ENCODE measurements at places on chromosomes 7 and 10.

- no peak for DNase-seq
Observed at GRCh38 chr10:3549118-3549517, 235.9 kb downstream of the KLF6 start.

DNA sequence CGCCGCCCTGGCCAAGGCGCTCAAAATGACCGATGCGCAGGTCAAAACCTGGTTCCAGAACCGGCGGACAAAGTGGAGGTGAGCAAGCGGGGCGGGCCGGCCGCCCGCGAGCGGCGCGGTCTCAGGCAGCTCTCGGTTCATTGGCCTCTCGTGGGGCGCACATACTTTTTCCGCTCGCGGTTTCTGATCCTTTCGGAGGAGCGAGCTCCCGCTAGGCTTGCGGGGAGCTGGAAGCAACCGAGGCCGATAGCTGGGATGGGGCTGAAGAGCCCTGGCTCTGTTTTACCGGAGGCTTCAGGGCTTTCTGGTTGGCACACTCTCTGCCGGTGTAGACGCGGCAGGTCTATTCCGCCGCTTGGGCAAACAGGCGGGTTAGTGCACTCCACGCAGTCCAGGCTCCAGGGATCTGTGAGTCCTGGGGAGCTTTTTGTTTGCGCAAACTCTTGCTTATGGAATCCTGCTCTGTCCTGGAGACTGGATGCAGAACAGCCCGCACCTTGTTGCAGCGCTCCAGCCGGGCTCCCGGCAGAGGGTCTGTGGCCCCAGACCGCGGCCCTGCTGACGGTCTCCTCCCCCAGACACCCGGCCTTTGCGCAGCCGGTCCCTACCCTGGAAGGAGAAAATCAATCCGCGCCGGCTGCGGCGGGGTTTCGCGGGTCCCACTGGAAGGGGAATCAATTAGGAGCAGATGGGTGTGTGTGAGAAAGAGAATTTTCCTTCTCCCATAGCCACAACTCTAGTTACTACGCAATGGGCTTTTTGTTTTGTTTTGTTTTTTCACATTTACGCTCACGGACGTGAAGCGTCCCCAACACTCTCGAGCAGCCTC is 3.4 kb downstream of the TLX1 start:
- no peak for DNase-seq

DNA sequence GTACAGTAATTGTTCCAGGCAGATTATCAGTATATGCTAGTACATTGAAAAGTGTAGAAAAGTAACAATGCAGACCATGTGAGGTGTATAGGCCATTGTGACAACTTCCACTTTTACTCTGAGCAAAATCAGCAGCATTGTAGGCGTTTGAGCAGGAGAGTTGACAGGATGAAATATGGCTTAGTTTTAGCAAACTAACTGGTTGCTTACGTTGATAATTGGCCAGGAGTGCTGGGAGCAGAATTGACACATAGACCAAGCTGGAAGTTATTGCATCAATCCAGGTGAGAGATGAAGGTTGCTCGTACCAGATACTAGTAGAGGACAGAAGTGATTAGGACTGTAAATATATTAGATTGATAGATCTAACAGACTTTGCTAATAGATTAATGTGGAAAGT is 46.0 kb downstream of the LCOR start:
- no peak for DNase-seq

- no peak for DNase-seq
Observed at GRCh38 chr10:107033799-107034422, 130.6 kb downstream of the SORCS1 start.

- DNase-seq, result peak; percentile 59
Observed at GRCh38 chr7:5679813-5680473, 101.5 kb downstream of the RNF216 start.

DNA sequence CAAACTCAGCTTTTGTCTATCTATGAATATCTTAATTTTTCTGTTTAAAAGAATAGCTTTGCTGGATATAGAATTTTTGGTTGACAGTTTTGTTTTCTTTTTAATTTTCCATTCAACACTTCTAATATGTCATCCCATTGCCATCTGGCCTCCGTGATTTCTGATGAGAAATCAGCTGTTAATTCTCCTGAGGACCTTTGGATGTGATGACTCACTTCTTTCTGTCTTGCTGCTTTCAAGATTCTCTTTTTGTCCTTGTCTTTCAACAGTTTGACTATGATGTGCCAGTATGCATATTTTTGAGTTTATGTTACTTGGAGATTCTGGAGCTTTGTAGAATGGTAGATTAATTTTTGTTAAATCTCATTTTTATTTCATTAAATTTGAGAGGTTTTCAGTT is 38.4 kb downstream of the ZNF518A start:
- DNase-seq, result no peak

DNA sequence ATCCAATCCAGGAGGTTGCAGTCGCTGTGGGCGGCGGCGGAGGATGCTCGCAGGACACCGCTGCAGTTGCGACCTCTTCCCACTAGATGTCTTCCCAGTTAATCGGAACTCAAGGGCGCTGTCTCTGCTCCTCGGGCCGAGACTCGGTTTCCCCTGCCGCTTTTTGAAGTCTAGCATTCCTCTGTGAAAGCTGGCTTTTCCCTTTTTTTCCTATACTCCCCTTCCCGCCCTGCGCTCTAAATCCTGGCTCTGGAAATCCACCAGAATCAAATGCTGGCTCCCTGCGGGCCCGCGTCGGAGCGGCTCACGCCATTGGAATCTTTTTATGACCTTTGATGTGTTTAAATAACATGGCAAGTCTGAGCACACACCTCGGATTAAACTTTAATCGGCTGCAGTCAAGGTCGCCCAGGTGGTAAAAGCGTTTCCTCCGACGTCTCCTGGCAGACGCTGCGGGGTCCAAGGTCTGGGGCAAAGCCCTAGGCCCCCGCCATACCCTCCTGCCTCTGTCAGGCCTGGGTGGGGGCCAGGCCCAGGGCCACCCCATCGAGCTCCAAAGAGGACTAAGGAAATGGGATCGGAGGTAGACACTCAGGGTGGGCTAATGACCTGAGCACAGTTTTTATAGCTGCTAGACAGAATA is 10.7 kb upstream of the HOXA13 start:
- no peak for DNase-seq

- no peak for DNase-seq
Observed at GRCh38 chr10:102602272-102603045, 41.8 kb upstream of the TRIM8 start.

GRCh38 chr10:47195274-47195885 is 104.6 kb upstream of the GDF10 start:
- no peak for DNase-seq

GRCh38 chr10:43772171-43772570 is 123.5 kb upstream of the ZNF32 start:
- DNase-seq, result no peak

GRCh38 chr10:48271047-48271730 is 3.3 kb downstream of the FRMPD2 start:
- DNase-seq, result no peak

DNA sequence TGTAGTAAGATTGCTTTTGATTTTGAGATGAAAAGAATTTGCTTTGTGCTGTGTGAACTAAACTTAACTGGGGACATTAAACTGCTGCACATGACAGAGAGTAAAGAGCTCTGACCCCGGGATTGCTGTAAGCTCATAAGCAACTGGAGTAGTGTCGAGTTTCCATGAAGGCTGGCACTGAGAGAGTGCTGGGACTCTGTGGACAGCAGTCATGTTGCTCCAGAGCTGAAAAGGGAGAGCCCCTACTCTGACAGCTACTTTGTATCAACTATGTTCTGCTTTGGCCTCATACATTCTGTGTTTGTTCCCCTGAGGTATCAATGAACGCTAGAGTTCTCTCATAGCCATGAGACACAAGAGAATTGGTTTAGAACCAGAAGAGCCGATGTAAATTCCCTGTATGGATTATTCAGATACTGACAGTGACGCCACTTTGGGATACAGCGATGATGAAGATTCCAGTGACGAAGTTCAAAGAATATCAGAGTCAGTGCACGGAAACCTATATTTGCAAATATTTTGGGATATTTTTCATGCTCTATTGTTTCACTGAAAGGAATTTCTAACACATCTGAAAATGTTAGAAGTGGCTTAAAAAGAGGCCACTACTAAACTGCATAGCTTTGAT is 185.9 kb upstream of the DKK1 start:
- DNase-seq, result no peak

GRCh38 chr10:126177417-126178030 is 210.8 kb downstream of the ADAM12 start:
- no peak for DNase-seq

DNA sequence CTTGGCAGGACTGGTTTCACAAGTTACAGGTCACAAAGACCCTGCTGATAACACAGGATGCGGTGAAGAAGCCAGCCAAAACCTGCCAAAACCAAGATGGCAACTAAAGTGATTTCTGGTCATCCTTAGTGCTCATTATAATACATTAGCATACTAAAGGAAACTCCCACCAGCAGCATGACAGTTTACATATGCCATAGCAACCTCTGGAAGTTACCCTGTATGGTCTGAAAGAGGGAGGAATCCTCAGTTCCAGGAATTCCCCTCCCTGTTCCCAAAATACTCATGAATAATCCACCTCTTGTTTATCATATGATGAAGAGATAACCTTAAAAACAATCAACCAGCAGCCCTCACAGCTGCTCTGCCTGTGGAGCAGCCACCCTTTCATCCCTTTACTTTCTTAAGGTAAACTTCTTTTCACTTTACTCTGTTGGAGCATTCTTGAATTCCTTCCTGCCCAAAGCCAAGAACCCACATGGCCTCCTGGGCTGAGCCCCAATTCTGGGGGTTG is 21.9 kb downstream of the DPY19L1 start:
- no peak for DNase-seq

DNA sequence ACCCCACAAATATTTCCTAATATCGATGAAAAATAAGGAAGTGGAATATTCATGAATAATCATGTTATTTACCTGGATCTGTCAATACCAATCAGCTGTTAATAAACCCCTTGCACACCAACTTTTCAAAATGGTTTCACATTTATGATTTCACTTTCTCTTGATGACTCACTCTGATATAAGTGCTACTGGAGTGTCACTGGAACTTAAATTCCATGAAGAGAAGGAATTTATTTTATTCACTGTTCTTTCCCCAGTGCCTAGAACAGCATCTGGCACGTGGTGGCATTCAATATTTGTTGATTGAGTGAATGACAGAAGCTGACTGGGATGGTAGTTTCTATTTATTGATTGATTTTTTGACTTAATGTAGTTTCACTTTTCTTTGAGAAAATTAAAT is 3.5 kb upstream of the ENO4 start:
- no peak for DNase-seq

GRCh38 chr10:7243139-7243538 is 167.7 kb downstream of the SFMBT2 start:
- DNase-seq, result no peak

DNA sequence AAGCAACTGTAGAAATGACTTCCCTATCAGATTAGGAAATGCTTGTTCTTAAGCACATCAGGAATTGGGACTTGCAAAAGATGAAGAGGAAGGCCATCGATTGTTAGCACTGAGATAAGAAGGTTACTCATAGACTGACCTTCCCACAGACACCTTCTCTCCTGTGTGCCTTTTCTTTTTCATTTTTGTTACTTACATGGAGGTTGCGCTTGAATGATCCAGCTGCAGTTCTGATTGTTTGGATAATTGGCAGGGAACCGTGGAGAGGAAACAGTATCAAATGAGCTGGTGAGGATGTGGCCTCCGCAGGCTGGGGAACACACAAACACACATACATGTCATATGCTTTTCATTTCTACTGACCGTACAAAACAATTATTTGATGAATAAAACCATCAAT is 134.9 kb upstream of the RSU1 start:
- DNase-seq, result no peak

GRCh38 chr7:31267486-31267885 is 73.0 kb downstream of the NEUROD6 start:
- no peak for DNase-seq

DNA sequence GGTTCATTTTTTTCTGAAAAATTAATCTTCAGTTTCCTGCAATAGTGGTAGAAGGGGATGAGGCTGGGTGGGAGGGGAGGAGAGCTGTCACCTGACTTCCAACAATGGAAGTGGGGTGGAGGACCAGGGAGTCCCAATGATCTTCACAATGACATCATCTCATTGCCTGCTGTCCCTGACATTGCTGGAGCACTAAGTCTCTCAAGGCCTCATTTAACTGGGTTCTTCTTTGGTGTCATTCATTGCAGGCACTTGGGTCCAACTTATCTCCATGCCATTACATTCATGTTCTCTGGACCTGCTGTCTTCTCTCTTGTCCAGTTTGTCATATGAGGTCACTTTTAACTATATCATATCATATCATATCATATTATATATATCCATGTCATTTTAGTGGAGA is 34.4 kb downstream of the PRTFDC1 start:
- DNase-seq, result no peak
